ENCODE measurements at places on chromosomes 4 and X.

DNA sequence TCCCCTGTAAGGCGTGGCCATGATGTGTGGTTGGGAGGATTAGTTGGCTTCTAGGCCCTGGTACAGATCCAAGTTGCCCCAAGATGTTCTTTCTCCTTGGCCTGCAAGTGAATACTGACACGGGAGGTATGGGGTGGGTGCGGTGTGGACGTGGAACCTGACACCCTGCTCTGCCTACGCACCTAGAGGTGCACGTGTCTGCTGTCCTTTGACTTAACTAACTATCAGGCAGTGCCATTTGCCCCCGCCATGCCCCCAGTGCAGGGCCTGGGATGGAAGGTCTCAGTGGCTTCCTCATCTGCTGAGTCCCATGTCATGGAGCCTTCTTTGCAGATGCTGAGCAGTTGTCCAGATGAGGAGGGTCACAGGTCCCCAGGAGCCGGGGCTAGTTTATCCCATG is 90.8 kb downstream of the PSAPL1 start:
- no peak for DNase-seq

- no peak for DNase-seq
Observed at GRCh38 chrX:65866146-65866545, 173.7 kb downstream of the VSIG4 start.

GRCh38 chr4:61011051-61011450 is 189.1 kb upstream of the ADGRL3 start:
- DNase-seq: no peak

DNA sequence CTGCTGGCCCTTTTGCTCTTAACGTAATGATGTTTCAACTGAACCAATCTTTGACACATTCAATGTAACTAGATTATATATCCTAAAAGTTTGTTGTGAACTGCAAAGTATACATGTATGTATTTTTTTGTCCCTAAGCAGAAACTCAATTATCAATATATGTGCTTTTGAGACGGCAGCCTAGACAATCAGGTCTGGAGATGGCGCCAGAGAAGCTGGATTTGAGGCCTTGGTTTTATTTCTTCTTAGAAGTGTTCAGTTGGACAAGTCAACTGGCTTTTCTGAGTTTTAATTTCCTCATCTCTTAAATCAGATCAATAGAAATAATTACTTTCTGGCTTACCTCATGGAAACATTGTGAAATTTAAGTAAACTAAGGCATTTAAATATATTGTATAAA is 62.5 kb downstream of the DCAF8L1 start:
- DNase-seq: peak; percentile 9

DNA sequence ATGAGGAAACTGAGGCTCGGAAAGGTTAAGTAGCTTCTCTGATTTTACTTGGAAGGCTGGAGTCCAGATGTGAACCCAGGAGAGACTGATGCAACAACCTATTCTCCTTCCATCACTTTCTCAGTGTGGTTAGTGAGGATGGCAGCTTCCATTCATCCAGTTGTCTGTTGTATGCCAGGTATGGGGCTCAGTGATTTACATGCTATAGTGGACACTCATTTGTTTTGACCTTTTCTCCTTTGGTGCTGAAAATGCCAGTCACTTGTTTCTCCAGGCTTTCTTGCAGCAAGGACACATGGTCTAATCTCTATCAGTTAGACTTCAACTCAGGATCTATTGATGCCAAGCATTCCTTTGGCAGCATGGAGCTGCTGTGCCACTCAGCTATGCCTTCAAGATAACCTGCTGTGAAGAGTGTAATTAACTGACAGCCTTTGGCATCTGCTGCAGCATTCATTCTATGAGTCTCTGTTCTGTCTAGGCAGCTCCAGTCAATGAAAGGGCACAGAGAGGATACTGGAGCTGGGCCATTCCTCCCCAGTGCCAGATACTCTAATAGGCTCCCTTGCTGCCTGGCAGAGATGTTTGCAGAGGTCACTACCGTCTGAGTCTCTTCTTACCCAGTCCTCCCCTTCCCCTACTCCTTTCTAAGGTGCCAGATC is 11.0 kb upstream of the CWH43 start:
- DNase-seq: no peak

GRCh38 chr4:151744614-151745013 is 16.2 kb downstream of the GATB start:
- no peak for DNase-seq

DNA sequence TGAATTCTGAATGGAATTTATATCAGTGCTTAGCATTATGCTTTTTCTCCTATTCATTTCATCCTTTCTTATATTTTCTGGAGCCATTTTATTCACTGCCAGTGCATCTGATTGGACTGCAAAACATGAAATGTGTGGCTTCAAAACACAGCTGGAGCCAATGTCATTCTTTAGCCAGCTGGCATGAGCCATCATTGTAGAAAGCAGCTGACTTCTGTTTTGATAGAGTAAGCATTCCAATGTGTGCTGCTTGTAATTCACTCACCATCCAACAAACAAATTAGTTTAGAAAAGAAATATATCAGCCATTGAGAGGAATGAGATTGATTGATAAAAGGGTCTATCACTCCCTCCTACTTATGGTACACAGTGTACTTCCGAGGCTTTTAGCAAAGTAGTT is 2616.0 kb downstream of the ARAP2 start:
- DNase-seq: no peak

- DNase-seq: peak; percentile 16
Observed at GRCh38 chr4:129344058-129344457, 248.1 kb downstream of the C4orf33 start.

GRCh38 chr4:83231620-83232076 is 53.0 kb downstream of the COQ2 start:
- no peak for DNase-seq

DNA sequence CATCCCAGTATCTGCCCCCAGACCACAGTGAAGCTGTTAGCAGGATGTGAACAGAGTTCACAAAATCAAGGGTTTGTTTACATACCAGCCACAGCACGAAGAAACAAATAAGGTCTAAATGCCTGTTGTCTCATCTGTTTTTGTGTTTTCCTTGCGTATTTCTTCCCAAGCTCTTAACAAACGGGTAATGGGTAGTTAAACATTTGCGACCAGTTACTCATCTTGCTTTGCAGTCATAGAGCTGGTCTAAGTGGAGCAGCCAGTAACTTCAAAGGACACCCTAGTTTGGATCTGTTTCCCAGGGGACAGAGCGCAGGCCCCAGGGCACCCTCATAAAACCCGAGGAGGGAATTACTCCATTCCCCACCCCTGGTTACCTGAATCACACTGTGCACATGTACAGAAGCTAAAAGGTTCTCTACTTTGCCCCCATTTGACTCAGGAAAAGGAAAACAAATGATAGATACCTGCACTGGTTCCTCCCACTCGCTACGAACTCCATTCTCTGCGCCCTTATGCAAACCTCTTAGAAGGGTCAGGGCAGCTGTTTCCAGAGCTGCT is 68.8 kb downstream of the MAML3 start:
- no peak for DNase-seq

- DNase-seq: no peak
Observed at GRCh38 chr4:159395693-159396092, 292.8 kb downstream of the RAPGEF2 start.

GRCh38 chr4:43224559-43224958 is 332.0 kb downstream of the GRXCR1 start:
- no peak for DNase-seq

- DNase-seq: no peak
Observed at GRCh38 chr4:184190711-184191110, 27.0 kb downstream of the ENPP6 start.

DNA sequence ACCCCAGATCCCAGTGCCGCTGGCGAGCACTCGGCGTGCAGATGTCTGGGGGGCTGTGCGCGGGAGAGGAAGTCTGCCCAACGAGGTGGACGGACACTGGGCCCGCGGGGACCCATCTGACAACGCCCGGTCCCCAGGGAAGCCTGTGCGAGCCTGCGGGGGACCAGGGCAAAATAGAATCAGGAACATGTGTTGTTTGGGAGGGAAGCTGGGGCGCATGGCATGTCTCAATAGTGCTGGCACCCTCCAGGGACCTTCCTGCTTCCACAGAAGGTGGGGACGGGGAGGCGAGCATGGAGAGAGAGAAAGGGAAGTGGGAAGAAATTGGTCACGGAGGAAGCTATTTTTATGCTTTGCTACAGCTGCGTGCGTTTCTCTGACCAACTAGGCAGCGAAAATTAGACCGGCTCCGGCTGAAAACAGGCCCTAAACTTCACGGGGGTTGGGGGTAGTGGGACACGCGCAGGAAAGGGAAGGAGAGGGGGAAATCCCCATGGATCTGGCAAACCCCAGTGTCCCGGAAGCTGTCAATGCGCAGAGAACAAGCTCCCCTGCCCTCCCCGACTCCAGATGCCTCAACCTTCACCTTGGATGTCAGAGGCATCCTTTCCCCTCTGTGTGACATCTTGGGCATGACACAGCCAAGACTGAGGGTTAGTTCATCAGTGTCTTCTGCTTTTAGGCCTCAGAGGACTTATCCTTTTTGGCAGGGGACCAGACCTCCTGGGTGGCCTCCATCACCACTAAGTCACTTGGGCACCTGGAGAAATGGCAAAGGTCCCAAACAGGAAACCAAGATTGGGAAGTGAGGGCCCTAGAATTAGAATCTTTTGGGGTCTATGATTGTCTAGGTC is 169.8 kb upstream of the BCOR start:
- DNase-seq: no peak

- no peak for DNase-seq
Observed at GRCh38 chr4:165970703-165971420, 97.8 kb downstream of the TLL1 start.

GRCh38 chr4:3827616-3828492 is 61.7 kb downstream of the ADRA2C start:
- DNase-seq: no peak
